T-cell (primary cell): ENCODE measurements at places on chromosomes 13 and 19.

GRCh38 chr19:36838784-36839324, 667 bp upstream of the ZNF790 start:
- no peak for DNase-seq

DNA sequence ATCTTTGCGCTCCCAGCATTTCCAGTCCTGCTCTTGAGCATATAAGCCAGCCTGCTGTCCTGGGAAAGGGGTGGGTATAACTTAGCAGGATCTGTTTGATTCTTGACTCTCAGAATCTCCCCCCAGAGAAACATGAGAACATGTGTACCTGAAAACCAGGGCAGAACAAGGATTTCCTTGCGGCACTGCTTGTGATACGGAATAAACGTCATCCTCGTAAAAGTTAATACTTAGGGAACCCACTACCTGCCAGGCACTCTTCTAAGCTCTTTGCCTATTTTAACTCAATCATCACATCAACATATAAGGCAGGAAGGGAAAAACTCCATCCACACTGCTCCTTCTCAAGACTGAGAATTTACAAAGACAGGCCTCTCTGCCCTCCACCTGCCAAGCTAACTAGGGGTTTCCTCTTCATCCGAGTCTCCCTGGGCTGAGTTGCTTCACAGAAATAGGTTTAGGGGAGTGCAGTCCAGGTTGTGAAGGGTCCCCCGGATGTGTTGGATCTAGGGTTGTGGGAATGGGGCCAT, 1.1 kb downstream of the ZNF653 start:
- no peak for DNase-seq

GRCh38 chr19:39823686-39824085, 10.3 kb downstream of the DYRK1B start:
- DNase-seq: no peak

DNA sequence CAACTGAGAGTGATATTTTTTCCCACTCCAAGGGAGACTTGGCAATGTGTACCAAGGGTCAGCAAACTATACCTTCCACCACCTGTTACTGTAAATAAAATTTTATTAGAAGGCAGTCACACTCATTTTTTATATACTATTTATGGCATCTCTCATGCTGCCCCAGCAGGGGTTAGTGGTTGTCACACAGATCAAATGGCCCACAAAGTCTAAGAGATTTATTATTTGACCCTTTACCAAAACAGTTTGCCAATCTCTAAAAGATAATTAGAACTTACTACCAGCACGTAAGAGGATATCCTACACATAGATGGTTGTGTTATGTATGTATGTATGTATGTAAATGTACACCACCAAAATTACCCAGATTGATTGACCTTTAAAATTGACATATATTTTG, 185.1 kb downstream of the PRR20E start:
- DNase-seq: no peak

- DNase-seq: peak; percentile 16
Observed at GRCh38 chr13:113187263-113187669, 21.2 kb downstream of the PCID2 start.

DNA sequence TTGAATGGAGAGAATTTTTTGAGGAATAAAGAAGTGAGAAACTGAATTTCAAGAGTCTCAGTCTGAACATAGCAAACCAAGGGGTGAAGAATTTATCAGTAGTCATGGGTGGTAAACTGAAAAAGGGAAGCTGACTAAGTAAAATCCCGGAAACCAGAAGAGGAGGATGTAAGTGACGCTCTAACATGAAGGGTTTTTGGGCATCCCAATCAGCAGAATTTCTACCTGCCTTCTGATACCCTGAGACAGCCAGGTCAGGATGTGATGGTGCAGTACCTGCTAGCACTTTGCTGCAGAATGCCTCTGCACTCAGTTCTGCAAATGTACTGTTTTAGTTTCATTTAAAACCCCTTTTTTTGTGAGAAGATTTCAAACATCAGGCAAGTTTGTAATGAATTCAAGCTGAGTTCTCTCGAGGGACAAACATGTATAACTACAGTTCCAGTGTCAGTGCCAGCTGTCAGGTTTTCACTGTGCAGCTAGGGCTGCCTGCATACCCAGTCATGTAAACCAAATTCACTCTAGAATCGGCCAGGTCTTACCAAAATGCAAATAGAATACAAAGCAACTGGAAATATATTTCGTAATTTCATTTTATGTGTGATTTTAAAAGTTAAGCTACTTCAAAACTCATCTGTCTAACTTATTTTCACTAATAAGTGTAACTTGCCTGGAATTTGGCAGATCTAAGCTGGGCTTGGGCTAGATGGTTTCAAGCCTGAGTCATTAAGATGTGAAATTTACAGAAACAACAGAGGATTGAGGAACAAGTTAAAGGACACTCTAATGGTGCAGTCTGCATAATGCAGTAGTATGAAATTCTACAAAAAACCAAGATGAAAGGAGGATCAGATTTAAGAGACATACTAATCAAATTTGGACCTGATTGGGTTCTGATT, 13.8 kb downstream of the METTL21C start:
- no peak for DNase-seq

- DNase-seq: no peak
Observed at GRCh38 chr13:91078093-91078679, 269.3 kb upstream of the MIR17HG start.

DNA sequence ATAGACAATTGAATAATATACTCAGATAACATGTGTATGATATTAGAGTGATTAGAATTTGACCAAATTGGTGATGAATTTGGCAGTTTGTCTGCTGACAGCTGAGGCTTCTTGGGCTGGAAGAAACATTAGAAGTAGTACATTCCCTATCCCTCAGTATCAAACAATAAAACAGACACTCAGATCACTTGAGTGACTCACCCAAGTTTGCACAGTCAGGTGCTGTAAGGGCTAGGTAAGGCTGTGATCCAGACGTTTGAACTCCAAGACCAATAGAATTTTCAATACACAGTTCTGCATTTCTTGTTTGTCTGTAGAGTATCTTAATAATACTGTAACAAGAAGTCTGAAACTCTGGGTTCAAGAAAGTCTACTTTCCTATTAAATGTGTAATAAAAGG, 223.5 kb downstream of the POSTN start:
- no peak for DNase-seq

DNA sequence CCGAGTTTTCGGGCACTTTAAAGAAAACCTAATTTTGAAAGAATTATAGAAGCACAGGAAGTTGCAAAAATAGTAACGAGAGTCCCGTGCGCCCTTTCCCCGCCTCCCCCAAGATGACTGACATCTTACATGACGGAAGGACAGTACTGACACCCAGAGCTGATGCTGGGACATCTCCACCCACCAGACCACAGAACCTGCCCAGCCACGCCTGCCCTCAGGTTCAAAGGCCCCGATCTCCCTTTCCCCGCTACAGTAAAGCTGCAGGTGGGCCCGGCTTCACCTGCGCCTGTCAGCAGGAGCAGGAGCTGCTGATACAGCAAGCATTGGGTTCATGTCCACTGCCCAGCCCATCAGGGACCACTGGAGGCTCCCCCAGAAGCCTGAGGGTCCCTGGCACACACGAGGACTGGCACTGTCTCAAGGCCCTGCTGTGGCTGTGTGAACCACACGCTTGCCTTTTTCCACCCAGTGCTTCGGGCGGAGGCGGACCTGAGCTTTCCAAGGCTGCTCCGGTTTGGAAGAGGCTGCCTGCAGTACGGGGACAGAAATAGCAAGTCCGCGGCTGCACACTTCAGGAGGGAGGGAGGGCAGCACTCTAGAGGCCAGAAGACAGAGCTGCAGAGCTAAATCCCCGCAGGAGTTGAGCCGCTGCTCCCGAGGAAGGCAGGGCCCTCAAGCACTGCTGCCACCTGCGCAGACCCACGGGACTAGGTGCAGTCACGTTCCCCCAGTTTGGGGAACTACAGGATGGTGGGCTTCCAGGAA, 8.7 kb downstream of the MAP2K2 start:
- DNase-seq: peak; percentile 65

DNA sequence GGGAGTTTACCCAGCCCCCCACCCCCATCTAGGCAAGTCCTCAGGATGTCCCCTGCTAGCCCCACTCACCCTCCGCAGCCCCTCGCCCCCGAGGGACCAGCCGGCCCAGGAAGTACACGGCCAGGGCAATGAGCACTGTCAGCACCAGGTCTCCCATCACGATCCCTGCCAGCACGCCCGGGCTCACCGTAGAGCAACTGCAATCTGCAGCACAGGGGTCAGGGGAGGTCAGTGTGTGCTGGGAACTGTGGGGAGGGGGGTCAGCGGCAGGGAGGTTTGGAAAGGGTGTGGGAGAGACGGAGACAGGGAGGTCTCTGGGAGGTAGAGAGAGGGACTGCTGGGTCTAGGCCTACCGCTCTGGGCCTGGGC, 734 bp downstream of the TYROBP start:
- no peak for DNase-seq

DNA sequence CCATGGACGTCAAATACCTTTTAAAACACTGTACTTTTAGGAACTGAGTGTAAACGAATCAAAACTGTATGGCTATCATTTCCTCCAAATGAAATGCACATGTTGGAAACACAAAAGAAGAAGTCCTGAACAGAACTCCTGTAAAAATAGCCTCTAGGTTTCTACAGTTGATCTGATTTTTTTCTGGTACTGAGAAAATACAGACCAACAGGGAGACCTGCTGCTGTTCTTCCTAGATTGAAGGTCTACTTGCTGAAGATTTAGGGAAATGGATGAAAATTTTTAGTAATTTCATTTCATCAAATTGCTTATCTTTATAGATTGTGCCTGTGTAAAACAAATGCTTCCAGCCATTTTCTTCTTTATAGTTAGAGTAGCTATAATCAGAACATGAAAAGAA, 520.4 kb downstream of the SLITRK6 start:
- DNase-seq: no peak

DNA sequence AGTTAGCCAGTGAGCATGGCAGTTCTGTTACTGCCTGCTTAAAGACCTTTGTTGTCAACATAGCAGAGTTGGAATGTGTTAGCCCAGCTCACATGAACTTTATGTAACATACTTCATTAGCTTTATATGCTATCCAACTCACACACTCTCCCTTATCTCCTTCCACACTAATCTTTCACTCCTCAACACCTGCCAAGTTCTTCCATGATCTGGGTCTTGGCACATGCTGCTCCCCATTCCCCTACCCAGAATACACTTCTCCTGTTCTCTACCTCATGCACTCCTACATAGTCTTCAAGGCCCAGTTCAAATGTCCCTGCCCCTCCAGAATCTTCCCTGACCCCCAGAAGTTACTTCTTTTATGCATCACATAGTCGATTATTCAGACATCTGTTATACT, 179.3 kb downstream of the KATNAL1 start:
- no peak for DNase-seq

DNA sequence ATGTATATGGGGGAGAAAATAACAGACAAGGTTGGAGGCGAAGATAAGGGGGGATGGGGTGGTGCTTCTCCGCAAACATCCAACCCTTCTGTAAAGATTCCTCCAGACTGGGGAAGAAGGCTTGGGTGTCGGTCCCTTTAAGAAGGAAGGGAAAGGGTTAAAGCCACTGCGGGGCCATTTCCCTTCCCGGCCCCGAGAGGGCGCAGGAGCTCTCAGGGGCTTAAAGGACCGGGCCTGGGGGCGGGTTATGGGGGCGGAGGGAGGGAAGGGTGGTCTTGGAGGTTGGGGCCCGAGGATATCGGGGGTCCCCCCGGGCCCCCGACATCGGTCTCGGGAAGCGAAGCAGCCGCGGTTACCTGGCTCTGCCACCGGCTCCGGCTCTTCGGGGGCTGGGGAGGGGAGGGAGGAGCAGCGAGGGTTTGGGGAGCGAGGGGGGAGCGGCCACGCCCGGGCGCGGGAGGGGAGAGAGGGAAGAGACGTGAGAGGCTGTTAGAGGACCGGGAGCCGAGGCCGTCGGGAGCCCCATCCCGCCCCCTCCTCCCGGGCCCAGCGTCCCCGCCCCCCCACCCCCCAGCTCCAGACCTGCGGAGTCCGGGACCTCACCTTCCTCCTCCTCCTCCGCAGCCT, 2.8 kb downstream of the TNNT1 start:
- no peak for DNase-seq

- no peak for DNase-seq
Observed at GRCh38 chr19:7480222-7480969, 8.4 kb downstream of the PEX11G start.

DNA sequence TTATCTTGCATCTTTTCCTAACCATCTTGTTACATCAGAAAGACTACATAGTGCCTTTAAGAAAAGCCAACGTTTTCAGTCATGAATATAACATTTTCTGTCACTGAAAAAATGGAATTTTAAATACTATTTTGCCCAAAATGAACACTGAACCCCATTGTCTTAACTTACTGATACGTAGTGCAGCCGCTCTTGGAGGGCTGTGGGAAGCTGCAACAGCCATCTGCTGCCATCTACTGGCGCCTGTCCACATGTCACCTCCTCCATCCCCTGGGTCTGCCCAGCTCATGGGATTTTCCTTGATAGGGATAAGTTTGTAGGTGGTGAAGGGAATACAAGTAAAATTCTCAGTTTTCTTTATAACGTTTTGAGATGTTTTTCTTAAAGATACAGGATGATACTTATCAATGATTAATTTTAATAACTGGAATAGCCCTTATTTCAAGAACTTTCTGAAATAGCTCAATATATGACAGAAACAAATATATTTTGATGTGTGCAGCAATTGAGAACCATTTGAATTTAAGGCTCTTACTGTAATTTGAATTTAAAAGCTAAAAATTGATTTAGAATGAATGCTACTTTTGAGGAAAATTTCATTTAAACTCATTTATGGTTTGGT, 73.7 kb downstream of the GGACT start:
- peak; percentile 67 for DNase-seq

DNA sequence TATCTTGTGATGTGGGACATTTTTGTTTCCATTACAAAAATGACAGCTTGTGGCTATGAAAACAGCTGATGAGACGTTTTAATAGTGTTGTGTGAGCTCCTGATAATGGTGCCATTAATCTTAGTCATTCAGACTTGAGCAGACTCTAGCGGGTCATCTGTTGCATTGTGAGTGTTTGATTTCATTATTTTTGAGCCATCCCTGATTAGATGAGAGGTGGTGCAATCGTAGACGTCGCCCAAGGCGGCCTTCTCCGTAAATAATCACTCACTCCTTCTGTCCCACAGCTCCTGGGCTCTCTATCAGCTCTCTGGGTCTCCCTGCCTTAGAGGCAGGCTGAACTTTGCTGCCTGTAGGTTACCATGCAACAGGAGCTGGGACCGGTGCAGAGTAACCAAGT, 528.0 kb upstream of the SGCG start:
- DNase-seq: no peak

DNA sequence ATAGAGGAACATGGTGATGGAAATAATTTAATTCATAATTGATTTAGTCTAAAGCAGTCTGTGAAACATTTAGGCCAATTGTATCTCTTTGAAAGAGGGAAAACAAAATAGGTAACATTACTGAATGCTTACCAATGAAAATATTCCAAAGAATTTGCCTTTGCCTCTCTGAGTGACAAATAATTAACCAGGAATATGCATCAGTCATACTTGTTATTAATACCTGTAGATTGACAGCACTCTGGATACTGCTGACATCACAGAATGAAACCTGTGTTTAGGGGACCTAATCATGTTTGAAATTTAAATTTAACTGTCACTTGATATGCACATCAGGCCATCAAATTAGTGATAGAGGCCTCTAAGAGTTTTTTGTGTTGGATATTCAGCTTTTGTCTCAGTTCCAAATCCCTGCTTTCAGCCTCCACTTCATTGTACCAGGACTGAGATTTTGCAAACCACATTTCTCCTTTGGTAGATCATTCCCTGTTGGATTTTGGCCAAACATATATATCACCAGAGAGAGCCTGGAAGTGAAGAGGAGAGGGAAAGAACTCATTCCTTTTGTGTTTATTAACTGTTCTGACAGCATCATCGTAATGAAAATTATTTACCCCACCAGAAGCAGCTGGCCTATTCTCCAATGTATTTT, 64.8 kb upstream of the KLHL1 start:
- no peak for DNase-seq

- no peak for DNase-seq
Observed at GRCh38 chr13:78241278-78241919, 322.8 kb upstream of the EDNRB start.

GRCh38 chr13:53783471-53783870, 754.9 kb downstream of the OLFM4 start:
- no peak for DNase-seq
